CD4-positive, alpha-beta T cell treated with Interleukin-2 at 100 ng/mL for 4 hours (primary cell): ENCODE measurements at places on chromosomes 5 and 9.

GRCh38 chr9:5144217-5144616 is 41.2 kb downstream of the INSL6 start:
- no peak for DNase-seq

DNA sequence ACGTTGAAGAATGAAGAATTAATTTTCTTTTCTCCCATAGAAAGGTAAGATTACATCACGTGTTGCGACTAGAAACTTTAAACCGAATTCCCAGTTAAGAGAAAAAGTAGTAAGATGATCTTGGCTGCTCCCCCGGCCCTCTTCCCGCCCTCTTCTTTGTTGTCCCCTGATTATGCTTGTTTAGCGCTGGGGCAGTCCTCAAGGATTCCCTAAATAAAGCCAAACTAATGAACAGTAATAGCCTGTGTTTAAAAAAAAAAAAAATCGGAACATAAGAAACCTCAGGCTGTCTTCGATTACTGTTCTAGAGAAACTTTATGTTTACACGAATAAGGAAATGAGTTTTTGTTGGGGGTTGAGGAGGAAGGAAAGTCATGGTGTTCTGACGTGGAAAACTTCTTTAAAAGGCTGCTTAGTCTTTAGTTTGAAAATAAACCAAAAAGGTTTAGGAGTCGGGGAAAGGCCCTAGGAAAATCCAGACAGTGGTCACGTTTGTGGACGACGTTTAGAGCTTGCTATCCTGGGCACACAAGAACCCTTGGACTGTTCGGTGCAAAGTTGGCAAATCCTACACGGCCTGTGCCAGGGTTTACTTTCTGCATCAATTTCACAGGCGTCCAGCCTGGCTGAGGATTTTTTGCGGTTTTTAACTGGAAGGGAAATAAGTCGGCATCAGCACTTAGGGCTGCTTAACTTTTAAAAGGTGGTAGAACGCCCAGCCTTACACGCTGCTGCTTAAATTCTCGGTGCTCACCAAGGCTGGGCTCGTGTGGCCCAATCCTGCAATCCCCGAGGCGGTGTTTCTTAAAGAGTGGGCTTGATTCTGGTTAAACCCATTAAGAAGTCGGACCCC is 1.1 kb upstream of the MAT2B start:
- peak; percentile 42 for DNase-seq

DNA sequence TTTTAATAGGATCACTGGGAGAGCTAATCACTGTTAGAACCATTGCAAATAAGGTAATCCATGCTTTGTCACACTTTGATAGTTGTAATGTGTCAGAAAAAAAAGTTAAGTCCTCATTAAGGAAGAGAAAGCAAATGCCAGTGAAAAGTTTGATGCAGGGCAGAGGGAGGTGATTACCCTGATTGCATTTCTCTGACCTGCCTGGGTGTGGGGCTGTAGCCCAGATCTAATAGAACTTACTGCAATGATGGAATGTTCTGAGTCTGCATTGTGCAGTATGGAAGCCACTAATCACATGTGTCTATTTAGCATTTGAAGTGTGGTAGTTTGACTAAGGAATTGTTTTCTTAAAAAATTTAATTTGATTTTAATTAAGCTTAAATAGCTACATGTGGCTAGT is 202.7 kb downstream of the ATP10B start:
- no peak for DNase-seq

- DNase-seq, result no peak
Observed at GRCh38 chr9:97462914-97463313, 38.6 kb upstream of the TMOD1 start.

- DNase-seq, result no peak
Observed at GRCh38 chr9:126518763-126519162, 95.0 kb upstream of the LMX1B start.

DNA sequence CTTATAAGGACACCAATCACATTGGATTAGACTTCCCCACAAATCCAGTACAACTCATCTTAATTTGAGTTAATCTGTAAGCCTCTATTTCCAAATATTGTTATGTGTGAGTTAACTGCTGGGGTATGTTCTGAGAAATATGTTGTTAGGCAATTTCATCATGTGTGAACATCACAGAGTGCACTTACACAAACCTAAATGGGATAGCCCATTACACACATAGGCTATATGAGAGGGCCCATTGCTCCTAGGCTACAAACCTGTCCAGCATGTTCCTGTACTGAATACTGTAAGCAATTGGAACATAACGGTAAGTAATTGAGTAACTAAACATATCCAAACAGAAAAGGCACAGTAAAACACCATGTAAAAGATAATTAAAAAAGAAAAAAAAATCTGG is 19.1 kb upstream of the ARSI start:
- DNase-seq, result no peak

DNA sequence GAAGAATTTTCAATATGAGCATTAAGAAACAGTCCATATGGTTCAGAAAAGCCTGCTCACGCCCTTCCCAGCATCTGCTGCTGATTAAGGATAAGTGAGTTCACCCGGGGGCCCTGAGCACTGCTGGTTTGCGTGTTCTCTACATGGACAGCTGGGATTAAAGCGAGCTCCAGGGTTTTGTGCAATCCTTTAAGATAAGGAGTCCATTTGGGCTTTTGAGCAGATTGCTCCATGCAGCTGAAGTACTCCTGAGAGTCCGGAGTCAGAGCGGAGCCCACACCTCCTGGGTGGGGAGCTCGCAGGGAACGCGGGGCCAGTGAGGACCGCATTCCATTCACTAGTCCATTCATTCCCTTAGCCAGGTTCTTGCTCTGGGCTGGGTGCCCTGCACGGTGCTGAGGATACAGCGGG is 149.3 kb upstream of the COL5A1 start:
- no peak for DNase-seq

GRCh38 chr5:135705141-135705631 is 126.4 kb upstream of the CXCL14 start:
- no peak for DNase-seq

GRCh38 chr5:131262953-131263541 is 806 bp upstream of the CDC42SE2 start:
- no peak for DNase-seq

DNA sequence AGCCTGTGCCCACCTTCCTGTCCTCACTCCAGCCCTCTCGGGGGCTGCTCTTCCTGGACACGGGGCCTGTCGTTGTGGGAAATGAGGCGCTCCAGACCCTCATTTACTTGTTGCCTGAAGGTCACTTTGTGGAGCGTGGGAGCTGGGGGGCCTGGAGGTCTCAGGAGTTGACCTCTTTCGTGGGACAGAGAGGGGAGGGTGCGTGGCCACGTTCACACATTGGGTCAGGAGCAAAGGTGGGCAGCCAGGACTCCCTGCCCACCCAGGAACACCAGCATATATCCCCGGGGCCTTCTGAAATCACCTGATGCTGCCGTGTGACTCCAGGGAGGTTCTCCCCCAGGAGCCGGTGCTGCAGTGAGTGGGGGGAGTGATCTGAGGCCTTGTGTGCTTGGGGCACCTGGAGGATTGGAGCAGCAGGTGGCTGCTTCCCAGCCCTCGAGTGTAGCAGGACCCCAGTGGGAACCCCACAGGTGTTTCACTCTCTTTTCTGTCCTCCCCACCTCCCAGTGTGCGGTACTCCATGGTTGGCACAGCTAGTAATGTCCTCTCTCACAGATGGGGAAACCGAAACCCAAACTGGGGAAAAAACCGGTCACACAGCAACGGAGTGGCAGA is 20.3 kb downstream of the NCS1 start:
- DNase-seq, result no peak

- DNase-seq, result peak; percentile 97
Observed at GRCh38 chr9:92669890-92670708, at the start of gene IPPK. Gene IPPK, minus strand, starts transcription at chr9:92670131. Its CDS starts 143 bp downstream, at chr9:92669988.

- no peak for DNase-seq
Observed at GRCh38 chr5:54942064-54942778, 43.2 kb downstream of the ESM1 start.

- DNase-seq, result no peak
Observed at GRCh38 chr5:96455789-96456188, 22.7 kb upstream of the PCSK1 start.
